ENCODE measurements at places on chromosomes 2 and 18. TPM values are rescaled to one million over a fixed set of nuclear protein-coding genes. Genes with fewer than 3 reads are reported as not detected.

STPG4 gene
- total RNA-seq: 0.64 TPM

- no peak overlapping the region for H3K4me3 ChIP-seq
- peak overlapping the region; percentile 41 for H3K27ac ChIP-seq
- no peak for DNase-seq
- no peaks in the 10 kb centered on the region for H3K36me3 ChIP-seq
- H3K4me1 ChIP-seq: peaks cover 5% of the 10 kb centered on the region
Measured at GRCh38 chr18:68764016-68764415, 33.9 kb upstream of the CCDC102B start.

GRCh38 chr18:46574743-46575115, 82.3 kb downstream of the LOXHD1 start:
- no peak overlapping the region for H3K4me3 ChIP-seq
- H3K4me1 ChIP-seq: no peaks in the 10 kb centered on the region
- DNase-seq: no peak
- no peak overlapping the region for H3K27ac ChIP-seq
- H3K27me3 ChIP-seq: no peaks in the 10 kb centered on the region

DNA sequence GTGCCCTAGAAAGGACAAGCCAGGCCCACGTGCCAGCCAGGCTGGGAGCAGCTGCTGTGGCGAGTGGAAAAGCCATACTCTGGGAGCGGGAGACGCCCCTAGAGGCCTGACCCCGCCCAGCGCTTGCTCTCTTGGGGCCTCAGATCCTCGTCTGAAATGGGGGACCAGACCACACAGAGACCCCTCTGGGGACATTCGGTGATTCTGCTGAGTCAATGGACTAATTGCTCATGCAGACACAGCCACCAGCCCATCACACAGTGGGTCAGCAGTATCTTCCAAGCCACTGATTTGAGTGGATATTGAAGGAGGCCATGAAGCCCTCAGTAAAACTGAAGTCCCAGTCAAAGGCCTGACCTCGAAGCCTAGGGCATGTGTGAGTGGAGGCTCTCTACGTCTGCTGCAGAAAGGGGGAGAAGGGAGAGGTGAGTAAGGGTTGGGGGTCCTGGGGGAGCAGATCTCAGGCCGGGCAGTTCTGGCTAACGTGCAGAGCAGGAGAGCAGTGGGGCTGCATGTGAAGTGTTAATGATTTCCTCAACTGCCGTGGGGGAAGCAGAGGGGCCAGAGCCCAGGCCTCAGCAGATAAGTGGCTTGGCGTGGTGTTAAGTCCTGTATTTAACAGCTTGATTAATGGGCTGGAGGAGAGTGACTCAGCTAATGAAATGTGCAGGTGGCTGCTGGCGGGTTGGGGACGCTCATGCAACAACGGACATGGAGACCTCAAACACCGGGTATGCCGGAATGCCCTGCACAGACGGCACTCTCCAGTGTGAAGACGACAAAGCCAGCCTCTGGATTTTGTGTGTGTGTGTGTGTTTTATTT, 104.4 kb upstream of the TWIST2 start:
- no peak overlapping the region for H3K4me3 ChIP-seq
- peak; percentile 58 for DNase-seq
- H3K4me1 ChIP-seq: no peaks in the 10 kb centered on the region
- no peak overlapping the region for H3K27ac ChIP-seq
- no peaks in the 10 kb centered on the region for H3K36me3 ChIP-seq

DNA sequence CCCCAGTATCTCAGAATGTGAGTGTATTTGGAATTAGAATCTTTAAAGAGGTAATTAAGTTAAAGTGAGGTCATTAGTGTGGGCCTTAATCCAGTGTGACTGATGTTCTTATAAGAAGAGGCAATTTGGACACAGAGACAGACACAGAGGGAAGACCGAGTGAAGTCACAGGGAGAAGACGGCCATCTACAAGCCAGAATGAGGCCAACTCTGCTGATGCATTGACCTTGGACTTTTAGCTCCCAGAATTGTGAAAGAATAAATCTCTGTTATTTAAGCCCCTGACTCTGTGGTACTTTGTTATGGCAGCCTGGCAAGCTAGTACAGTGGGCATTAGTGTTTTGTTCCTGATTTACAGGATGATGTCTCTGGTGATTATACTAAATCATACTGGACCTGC, 64.6 kb downstream of the LTBP1 start:
- no peak overlapping the region for H3K4me3 ChIP-seq
- H3K4me1 ChIP-seq: peaks cover 3% of the 10 kb centered on the region
- no peak overlapping the region for H3K27ac ChIP-seq
- DNase-seq: no peak
- no peaks in the 10 kb centered on the region for H3K27me3 ChIP-seq

DNA sequence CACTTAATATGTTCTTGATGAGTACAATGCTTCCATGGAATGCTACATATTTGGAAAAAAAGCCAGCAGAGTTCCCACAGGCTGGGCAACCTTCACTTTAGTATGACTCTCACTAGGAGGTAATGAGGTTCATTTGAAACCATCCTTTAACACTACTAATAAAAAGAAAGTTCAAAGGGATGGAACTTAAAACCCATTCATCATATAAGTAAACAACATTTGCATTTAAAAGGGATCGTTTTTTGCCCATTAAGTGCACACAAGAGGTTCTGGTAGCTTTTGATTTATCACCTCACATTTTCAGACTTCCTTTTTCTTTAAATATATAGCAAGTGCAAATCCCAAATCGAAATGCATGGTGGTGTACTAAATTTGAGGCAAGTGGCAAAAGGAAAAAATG, 270.8 kb upstream of the DCC start:
- no peaks in the 10 kb centered on the region for H3K27me3 ChIP-seq
- H3K27ac ChIP-seq: no peak overlapping the region
- H3K4me1 ChIP-seq: no peaks in the 10 kb centered on the region
- no peaks in the 10 kb centered on the region for H3K36me3 ChIP-seq

GRCh38 chr2:85788603-85789002, 34.8 kb downstream of the ATOH8 start:
- peaks cover 7% of the 10 kb centered on the region for H3K27me3 ChIP-seq
- DNase-seq: no peak
- no peak overlapping the region for H3K27ac ChIP-seq
- peaks cover 35% of the 10 kb centered on the region for H3K4me1 ChIP-seq
- H3K4me3 ChIP-seq: no peak overlapping the region
- H3K36me3 ChIP-seq: no peaks in the 10 kb centered on the region

GRCh38 chr18:34126121-34126520, 98.6 kb downstream of the NOL4 start:
- DNase-seq: no peak
- H3K27ac ChIP-seq: no peak overlapping the region
- H3K27me3 ChIP-seq: no peaks in the 10 kb centered on the region

CD302 gene
- 0.41 TPM for total RNA-seq

EPG5 gene
- total RNA-seq: 24.0 TPM

MAP3K19 gene
- total RNA-seq: not detected

DNA sequence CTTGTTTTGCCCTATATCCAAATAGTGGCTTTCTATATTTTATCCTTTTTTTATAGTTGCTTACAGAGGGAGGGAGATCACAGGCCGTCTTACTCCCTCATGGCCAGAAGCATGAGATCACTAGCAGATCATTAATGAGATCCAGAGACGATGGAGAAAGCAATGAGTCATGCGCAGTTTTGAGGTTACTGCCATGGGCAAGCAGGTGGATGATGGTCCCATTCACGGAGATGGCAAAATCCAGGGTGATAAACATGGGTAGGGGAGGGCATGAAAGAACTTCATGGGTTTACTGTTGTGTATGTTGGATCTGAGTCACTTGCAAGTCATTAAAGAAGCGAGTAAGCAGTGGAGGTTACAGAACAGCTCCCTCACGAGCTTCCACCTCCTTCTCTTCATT, 60.4 kb downstream of the C18orf63 start:
- H3K27ac ChIP-seq: no peak overlapping the region
- no peak overlapping the region for H3K4me3 ChIP-seq
- no peaks in the 10 kb centered on the region for H3K36me3 ChIP-seq
- no peaks in the 10 kb centered on the region for H3K27me3 ChIP-seq

GRCh38 chr2:205730701-205731582, 48.6 kb downstream of the NRP2 start:
- peak; percentile 44 for DNase-seq
- H3K36me3 ChIP-seq: peaks cover 19% of the 10 kb centered on the region
- H3K4me1 ChIP-seq: peaks cover 48% of the 10 kb centered on the region
- H3K27ac ChIP-seq: peak overlapping the region; percentile 91
- H3K4me3 ChIP-seq: peak overlapping the region; percentile 3

PSD4 gene
- 2.6 TPM for total RNA-seq

- H3K27me3 ChIP-seq: no peaks in the 10 kb centered on the region
- no peaks in the 10 kb centered on the region for H3K36me3 ChIP-seq
- no peak overlapping the region for H3K27ac ChIP-seq
- DNase-seq: no peak
- H3K4me1 ChIP-seq: peaks cover 13% of the 10 kb centered on the region
- H3K4me3 ChIP-seq: no peak overlapping the region
Measured at GRCh38 chr2:197141702-197142473, 168.7 kb downstream of the ANKRD44 start.

- H3K36me3 ChIP-seq: no peaks in the 10 kb centered on the region
- no peaks in the 10 kb centered on the region for H3K27me3 ChIP-seq
- H3K4me3 ChIP-seq: no peak overlapping the region
- no peak overlapping the region for H3K27ac ChIP-seq
- H3K4me1 ChIP-seq: peaks cover 4% of the 10 kb centered on the region
Measured at GRCh38 chr18:46402396-46402795, 254.6 kb downstream of the LOXHD1 start.

DNA sequence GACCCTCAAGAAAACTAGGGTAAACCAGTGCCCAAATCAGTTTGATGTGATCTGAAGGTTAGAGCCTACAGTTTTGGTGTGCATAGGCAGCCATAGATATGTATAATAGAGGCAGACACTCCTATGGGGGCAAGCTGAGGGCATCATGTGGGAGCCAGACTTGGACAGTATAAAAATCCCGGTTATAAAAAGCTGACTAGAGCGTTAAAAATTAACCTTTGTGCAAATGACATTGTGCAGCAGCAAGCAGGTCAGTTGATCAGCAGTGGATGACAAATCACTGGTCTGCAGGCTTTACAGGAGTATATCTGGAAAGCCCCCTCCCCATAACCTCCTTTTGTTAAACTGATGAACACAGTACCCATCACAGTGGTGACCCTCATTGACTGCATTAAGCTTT, 107.8 kb downstream of the CTNNA2 start:
- no peaks in the 10 kb centered on the region for H3K36me3 ChIP-seq
- peaks cover 7% of the 10 kb centered on the region for H3K4me1 ChIP-seq
- H3K4me3 ChIP-seq: no peak overlapping the region

GRCh38 chr18:76451396-76452331, 43.4 kb downstream of the ZNF516 start:
- no peaks in the 10 kb centered on the region for H3K27me3 ChIP-seq
- peak overlapping the region; percentile 90 for H3K27ac ChIP-seq
- peak overlapping the region; percentile 68 for H3K4me3 ChIP-seq
- peaks cover 44% of the 10 kb centered on the region for H3K4me1 ChIP-seq
- DNase-seq: no peak

- no peaks in the 10 kb centered on the region for H3K36me3 ChIP-seq
- DNase-seq: no peak
- H3K4me3 ChIP-seq: no peak overlapping the region
- no peak overlapping the region for H3K27ac ChIP-seq
Measured at GRCh38 chr2:166090346-166090745, 37.5 kb downstream of the SCN1A start.

CIDEA gene
- total RNA-seq: 0.43 TPM

MPP4 gene
- total RNA-seq: 2.9 TPM

DNA sequence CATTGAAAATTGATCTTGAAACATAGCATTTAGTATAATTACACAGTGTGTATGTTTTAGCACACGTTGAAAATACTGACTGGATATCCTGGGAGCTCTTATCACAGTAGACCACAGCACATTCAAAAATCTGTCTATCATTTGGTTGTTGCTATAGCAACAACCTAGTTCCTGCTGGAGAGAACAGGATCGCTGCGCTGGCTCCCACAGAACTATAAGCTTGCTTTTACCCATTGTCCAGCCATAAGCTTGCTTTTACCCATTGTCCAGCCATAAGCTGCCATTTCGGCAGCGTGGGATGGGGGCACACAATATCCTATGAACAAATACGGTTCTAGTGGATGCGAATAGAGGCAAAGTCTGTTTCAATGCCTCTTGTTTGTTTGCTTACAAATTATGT, 70.4 kb upstream of the ST6GAL2 start:
- no peaks in the 10 kb centered on the region for H3K36me3 ChIP-seq
- H3K4me1 ChIP-seq: peaks cover 42% of the 10 kb centered on the region

DSG1 gene
- total RNA-seq: 0.05 TPM

GRCh38 chr2:235083822-235084221, 132.0 kb downstream of the SH3BP4 start:
- no peak for DNase-seq
- H3K4me1 ChIP-seq: peaks cover 8% of the 10 kb centered on the region
- H3K27ac ChIP-seq: no peak overlapping the region
- H3K36me3 ChIP-seq: no peaks in the 10 kb centered on the region

DNA sequence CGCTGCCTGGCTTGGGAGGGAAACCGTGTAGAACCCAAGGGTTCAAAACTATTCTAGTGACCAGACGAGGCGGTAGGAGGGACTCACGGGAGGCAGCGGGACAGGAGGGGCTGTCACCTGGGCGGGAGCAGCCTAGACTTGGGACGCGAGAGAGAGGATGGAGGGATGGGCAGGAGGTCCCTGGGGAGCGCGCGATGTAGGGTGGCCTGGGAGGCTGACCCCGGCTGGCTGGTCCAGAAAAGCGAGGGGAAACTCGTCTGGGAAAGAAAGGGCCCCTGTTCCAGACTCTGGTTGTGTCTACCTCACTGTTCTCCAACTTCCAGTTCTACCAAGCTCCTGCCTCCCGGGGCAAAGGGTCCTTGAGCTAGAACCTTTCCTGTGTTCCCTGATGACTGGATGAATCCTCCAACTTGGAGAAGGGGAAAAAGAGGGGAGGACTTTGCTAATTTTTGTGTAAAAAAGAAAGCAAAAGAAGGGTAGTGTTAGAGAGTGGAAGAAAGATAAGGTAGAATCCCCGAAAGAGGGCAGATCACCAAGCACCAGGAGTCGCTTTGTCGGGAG, 1.4 kb downstream of the DOK6 start:
- H3K27ac ChIP-seq: no peak overlapping the region
- peaks cover 5% of the 10 kb centered on the region for H3K4me1 ChIP-seq
